ENCODE measurements at places on chromosomes 5 and 9.

GRCh38 chr5:172607213-172607793, 33.8 kb upstream of the NEURL1B start:
- H3K4me1 ChIP-seq, result peaks cover 5% of the 10 kb centered on the region
- DNase-seq, result peak; percentile 26
- no peak overlapping the region for H3K27ac ChIP-seq
- H3K36me3 ChIP-seq, result no peaks in the 10 kb centered on the region

DNA sequence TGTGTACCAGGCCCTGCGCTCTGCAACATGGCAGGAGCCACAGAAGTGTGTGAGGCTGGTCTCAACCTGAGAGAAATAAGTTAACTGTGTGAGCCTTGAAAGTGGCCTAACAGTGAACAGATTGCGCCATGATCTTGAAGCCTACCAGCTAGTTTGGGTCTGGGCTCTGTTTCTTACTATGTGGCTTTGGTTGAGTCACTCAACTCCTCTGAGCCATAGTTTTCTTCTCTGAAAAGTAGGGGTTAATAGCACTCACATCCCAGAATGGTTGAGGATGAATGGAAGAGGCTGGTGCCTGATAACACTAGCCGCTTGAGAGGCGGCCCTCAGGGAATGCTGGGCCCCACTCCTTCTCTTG, 121.5 kb downstream of the RGS3 start:
- H3K4me1 ChIP-seq, result peaks cover 15% of the 10 kb centered on the region
- H3K4me3 ChIP-seq, result no peak overlapping the region
- peaks cover 6% of the 10 kb centered on the region for H3K36me3 ChIP-seq

DNA sequence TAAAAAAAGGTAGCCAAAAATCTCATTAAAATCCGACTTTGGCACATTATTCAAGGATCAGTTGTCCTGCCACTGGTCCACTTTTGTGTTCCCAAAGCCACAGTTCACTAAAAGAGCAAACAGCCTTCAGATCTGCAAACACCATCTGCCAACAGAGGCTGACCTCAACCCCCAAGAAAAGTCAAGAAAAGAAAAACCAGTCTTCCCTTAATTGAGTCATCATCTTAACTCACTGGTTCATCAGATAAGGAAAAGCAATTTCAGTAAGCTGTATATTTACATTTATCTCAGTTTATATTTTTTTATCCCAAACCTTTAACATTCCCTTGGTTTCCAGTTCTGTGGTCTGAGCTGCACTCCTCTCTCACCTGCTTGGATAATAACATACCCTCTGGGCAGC, 21.2 kb downstream of the RASEF start:
- peak; percentile 67 for DNase-seq
- no peaks in the 10 kb centered on the region for H3K27me3 ChIP-seq
- no peaks in the 10 kb centered on the region for H3K36me3 ChIP-seq

GRCh38 chr5:71748360-71748759, 29.3 kb downstream of the CARTPT start:
- H3K4me3 ChIP-seq, result no peak overlapping the region
- no peak overlapping the region for H3K27ac ChIP-seq
- no peak for DNase-seq
- no peaks in the 10 kb centered on the region for H3K4me1 ChIP-seq

- H3K36me3 ChIP-seq, result no peaks in the 10 kb centered on the region
- H3K4me1 ChIP-seq, result peaks cover 7% of the 10 kb centered on the region
- H3K4me3 ChIP-seq, result no peak overlapping the region
- no peak overlapping the region for H3K27ac ChIP-seq
- no peaks in the 10 kb centered on the region for H3K27me3 ChIP-seq
These were observed 240.6 kb upstream of the ADAMTSL1 start for GRCh38 chr9:18233311-18233710.

- DNase-seq, result no peak
- no peaks in the 10 kb centered on the region for H3K4me1 ChIP-seq
- no peaks in the 10 kb centered on the region for H3K36me3 ChIP-seq
- peaks cover 4% of the 10 kb centered on the region for H3K27me3 ChIP-seq
- no peak overlapping the region for H3K4me3 ChIP-seq
These were observed 18.1 kb downstream of the NEUROG1 start for GRCh38 chr5:135517631-135518030.

DNA sequence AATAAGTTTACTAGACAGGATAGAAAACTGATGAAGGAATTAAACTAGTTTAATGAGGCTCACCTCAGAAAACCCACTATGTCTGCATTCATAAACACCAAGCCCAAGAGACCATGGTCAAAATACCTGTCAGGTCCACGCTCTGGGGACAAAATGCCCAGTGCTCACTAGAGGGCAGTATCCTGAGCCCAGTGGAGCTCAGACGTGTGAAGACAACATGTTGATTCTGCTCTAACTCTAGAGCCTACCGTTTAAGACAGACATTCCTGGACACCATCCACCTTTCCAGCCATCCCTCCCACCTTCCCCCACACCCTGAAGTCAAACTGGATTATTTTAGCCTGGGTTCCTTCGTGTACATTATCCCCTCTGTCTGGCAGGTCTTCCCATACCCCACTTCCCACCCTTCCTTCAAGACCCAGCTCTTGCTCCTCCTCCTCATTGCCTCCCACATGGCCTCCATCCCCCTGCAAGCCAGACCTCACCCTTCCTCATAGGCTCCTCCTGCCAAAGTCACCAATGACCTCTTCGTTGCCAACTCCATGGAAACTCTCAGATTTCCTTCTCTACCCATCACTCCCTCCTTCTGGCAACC, 142.3 kb upstream of the FSTL4 start:
- no peaks in the 10 kb centered on the region for H3K36me3 ChIP-seq
- H3K4me3 ChIP-seq, result no peak overlapping the region
- DNase-seq, result peak; percentile 20
- peaks cover 6% of the 10 kb centered on the region for H3K27me3 ChIP-seq

DNA sequence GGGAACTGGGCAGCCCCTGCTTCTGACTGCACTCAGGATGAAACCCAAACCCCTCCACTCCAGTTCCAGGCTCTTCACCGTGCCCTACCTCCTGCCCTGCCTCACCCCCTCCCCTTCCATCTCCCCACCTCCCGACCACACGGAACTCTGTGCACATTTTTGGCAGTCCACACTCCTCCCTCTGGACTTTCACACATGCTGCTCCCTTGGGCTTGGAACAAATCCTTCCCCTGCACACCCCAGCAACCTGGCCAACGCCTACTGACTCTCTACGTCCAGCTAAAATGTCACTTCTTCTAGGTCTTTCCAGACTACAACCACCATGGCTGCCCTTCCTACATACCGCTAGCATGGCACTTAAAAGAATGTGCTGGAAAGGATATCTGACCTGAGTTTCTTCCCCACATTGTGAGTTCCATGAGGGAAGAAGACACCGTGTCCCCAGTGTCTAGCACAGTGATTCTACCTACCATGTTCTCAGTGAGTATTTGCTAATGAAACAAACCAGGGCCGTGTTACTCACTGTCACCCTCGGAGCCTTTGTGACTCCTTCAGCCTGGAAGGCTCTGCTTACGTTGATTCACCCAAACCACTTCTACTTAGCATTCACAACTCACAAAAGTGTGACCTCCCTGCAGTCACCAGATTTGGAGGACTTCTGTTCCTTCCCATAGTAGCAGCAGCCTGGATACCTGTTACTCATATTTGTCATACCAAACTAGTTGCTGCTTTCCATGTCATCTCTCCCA, 18.7 kb downstream of the RETREG1 start:
- H3K4me1 ChIP-seq, result no peaks in the 10 kb centered on the region
- H3K4me3 ChIP-seq, result no peak overlapping the region
- no peak overlapping the region for H3K27ac ChIP-seq
- H3K36me3 ChIP-seq, result no peaks in the 10 kb centered on the region
- no peak for DNase-seq
- peaks cover 2% of the 10 kb centered on the region for H3K27me3 ChIP-seq

DNA sequence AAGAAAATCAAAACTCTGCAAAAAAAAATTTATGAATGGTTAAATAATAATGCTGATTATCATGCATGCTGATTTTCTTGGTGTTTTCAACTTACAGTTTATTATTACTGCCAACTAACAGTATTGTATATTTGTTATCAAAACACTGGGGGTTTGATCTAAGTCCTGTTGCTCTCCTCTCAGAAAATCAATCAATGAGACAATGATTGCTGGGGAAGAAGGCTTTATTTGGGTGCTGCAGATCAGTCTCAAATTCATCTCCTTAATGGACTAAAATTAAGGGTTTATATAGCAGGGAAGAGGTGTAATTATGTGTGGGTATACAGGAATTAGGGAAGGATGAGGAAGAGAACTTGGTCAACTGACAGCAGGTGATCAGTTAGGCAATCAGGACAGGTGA, 565.5 kb upstream of the CDH6 start:
- DNase-seq, result no peak
- H3K27ac ChIP-seq, result no peak overlapping the region
- no peaks in the 10 kb centered on the region for H3K27me3 ChIP-seq
- no peaks in the 10 kb centered on the region for H3K4me1 ChIP-seq

- H3K4me1 ChIP-seq, result peaks cover 15% of the 10 kb centered on the region
- no peaks in the 10 kb centered on the region for H3K36me3 ChIP-seq
- peak; percentile 27 for DNase-seq
- H3K4me3 ChIP-seq, result no peak overlapping the region
- no peaks in the 10 kb centered on the region for H3K27me3 ChIP-seq
- H3K27ac ChIP-seq, result peak overlapping the region; percentile 32
These were observed 48.7 kb downstream of the RXRA start for GRCh38 chr9:134375011-134375390.

GRCh38 chr9:134420281-134420845, 94.1 kb downstream of the RXRA start:
- no peaks in the 10 kb centered on the region for H3K4me1 ChIP-seq
- no peak overlapping the region for H3K27ac ChIP-seq
- H3K27me3 ChIP-seq, result no peaks in the 10 kb centered on the region
- H3K4me3 ChIP-seq, result no peak overlapping the region

GRCh38 chr5:178586396-178586795, 3.8 kb downstream of the COL23A1 start:
- peaks cover 8% of the 10 kb centered on the region for H3K27me3 ChIP-seq
- H3K4me3 ChIP-seq, result no peak overlapping the region
- DNase-seq, result no peak

DNA sequence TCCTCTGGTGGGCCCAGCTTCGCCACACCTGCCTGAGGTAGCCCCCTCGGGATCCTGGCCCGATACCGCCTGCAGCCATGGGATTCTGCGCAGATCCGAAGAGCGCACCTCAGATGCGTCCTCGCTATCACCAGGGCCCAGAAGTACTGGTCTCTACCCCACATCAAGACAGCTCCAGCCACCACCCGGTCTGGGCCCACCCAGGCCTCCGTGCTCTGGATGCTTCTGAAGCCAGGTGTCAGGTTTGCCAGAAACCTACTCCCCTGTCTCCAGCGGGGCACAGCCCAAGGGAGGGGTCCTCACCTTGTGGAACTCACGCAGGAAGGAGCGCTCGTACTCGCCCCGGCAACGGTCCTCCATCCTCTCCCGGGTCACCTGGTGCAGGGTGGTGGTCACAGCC, 2.4 kb downstream of the ANAPC2 start:
- peaks cover 19% of the 10 kb centered on the region for H3K4me1 ChIP-seq
- no peak overlapping the region for H3K4me3 ChIP-seq
- H3K27me3 ChIP-seq, result no peaks in the 10 kb centered on the region
- no peak overlapping the region for H3K27ac ChIP-seq
- H3K36me3 ChIP-seq, result peaks cover 34% of the 10 kb centered on the region

DNA sequence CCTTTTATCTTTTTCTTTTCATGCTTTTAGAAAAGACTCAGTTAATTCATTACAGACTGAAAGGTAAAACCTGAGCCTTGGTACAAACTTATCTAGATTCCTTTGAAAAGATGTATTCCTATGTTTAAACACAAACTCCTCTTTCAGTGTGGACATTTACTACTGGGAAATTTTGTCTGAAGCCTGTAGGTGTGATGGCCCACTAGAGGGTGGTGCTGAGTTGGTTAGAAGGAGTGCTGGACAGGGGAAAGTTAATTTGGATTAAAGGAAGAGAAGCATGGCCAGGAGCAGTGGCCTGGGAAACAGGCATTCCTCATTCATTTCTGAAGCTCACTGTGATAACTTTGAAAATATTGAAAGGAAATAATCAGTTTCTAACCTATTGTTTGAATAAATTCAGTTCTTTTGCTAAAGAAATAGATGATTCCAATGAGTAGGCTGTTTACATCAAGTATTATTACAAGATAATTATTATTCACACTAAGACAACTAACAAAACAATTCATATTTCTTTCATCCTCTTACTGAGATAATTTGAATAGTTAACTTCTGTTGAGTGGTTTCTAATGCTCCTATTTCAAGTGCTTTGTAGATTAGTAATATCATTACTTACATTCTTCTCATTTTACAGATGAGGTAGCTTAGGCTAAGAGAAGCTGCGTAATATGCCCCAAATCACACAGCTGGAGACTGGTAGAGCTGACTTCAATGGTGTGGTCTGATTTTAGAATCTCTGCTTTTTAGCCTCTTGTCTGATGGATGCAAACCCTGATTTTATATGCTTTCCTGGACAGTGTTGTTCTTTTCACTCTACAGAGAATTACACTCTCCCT, 150.9 kb downstream of the ADGRV1 start:
- peak; percentile 70 for DNase-seq
- no peaks in the 10 kb centered on the region for H3K27me3 ChIP-seq
- H3K4me1 ChIP-seq, result no peaks in the 10 kb centered on the region
- H3K36me3 ChIP-seq, result no peaks in the 10 kb centered on the region

GRCh38 chr5:38167562-38167996, 90.8 kb upstream of the EGFLAM start:
- H3K27me3 ChIP-seq, result no peaks in the 10 kb centered on the region
- no peak overlapping the region for H3K27ac ChIP-seq
- no peak overlapping the region for H3K4me3 ChIP-seq

DNA sequence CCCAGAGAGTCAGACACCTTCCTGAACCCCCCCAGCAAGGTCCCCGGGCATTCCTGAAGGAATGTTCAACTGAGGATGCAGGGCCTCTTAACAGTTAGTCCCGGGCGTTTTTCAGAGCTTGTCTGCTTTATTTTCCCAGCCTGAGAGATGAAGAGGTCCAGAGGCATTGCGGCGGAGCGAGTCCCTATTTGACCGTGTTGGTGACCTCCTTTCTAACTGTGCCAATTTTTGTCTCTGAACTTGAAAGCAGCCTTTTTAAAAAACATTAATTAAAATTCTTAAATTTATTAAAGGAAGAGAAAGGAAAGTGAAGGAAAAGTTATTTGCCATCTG, 433 bp upstream of the PTAR1 start:
- H3K36me3 ChIP-seq, result no peaks in the 10 kb centered on the region
- H3K4me3 ChIP-seq, result peak overlapping the region; percentile 78
- no peak for DNase-seq
- peak overlapping the region; percentile 94 for H3K27ac ChIP-seq

GRCh38 chr5:127988146-127988760, 95.3 kb upstream of the SLC12A2 start:
- H3K36me3 ChIP-seq, result no peaks in the 10 kb centered on the region
- H3K27ac ChIP-seq, result peak overlapping the region; percentile 43
- peak; percentile 90 for DNase-seq

- H3K4me3 ChIP-seq, result no peak overlapping the region
- peak; percentile 58 for DNase-seq
- H3K4me1 ChIP-seq, result no peaks in the 10 kb centered on the region
- H3K27me3 ChIP-seq, result no peaks in the 10 kb centered on the region
- H3K36me3 ChIP-seq, result no peaks in the 10 kb centered on the region
These were observed 59.6 kb upstream of the C5orf58 start for GRCh38 chr5:170173227-170173626.

GRCh38 chr5:154595662-154596061, 117.6 kb upstream of the HAND1 start:
- no peaks in the 10 kb centered on the region for H3K27me3 ChIP-seq
- H3K36me3 ChIP-seq, result no peaks in the 10 kb centered on the region
- H3K27ac ChIP-seq, result no peak overlapping the region
- H3K4me1 ChIP-seq, result no peaks in the 10 kb centered on the region
- no peak for DNase-seq

All from fibroblast of lung (primary cell).